ENCODE measurements at places on chromosomes 11 and 22. TPM values are rescaled to one million over a fixed set of nuclear protein-coding genes. Genes with fewer than 3 reads are reported as not detected.

The HTR3A gene
- 0.31 TPM for total RNA-seq

The NCAM1 gene
- 505 TPM for total RNA-seq

The FGF19 gene
- not detected for total RNA-seq

The MUC15 gene
- total RNA-seq: not detected

The ASRGL1 gene
- total RNA-seq: 23.6 TPM

The OR51B5 gene
- total RNA-seq: 0.47 TPM

The FOLH1 gene
- total RNA-seq: 3.6 TPM

The HORMAD2 gene
- 0.78 TPM for total RNA-seq

The SDF2L1 gene
- total RNA-seq: 4.7 TPM

The TEX54 gene
- total RNA-seq: not detected

The MS4A6E gene
- not detected for total RNA-seq

The NEFH gene
- 0.47 TPM for total RNA-seq

The SYT13 gene
- total RNA-seq: 219 TPM

The RASD2 gene
- 1.1 TPM for total RNA-seq

The MMP12 gene
- not detected for total RNA-seq

The MAP6 gene
- 83.6 TPM for total RNA-seq

All from occipital lobe (tissue), 3 donors.